ENCODE measurements at places on chromosomes 2 and 18. TPM values are rescaled to one million over a fixed set of nuclear protein-coding genes. Genes with fewer than 3 reads are reported as not detected.

LOXHD1 gene
- total RNA-seq, result 0.15 TPM

- no peak for ATAC-seq
Observed at GRCh38 chr2:240704651-240705050, 13.0 kb downstream of the AQP12A start.

DNA sequence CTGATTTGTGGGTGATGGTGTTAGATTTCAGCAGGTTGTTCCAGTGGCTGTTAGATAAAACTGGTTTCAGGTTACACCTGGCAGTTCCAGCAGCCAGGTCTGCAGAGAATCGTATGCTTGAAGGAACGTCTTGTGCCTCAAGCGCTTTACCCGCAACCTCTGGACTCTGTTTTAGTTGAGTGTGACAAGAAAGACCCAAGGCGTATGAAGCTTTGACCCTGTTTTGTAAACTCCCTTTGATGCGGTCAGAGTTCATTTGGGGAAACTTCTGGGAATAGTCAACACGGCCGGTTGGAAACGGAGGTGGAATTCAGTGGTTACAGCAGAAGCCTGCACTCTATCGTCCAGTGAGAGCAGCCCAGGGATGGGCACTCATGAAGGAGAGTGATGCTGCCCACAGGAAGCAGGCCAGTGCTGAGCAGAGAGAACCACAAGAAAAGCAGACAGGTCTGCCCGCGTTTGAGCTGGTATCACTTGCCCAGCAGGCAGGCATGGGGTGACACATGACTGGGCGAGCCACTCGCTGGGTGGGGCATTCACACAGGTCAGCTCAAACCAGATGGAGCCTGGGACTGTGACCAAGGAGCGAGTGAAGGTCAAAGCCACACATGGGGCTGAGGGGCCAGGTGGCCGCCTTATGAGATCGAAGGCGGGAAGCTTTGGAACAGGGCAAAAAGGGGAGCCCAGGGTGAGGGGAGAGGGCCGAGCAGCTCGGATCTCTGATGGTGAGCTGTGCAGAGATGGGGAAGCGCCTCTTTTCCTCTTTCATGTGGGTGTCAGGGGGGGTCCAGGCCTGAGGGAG, 99.6 kb upstream of the MBOAT2 start:
- ATAC-seq, result no peak

DNA sequence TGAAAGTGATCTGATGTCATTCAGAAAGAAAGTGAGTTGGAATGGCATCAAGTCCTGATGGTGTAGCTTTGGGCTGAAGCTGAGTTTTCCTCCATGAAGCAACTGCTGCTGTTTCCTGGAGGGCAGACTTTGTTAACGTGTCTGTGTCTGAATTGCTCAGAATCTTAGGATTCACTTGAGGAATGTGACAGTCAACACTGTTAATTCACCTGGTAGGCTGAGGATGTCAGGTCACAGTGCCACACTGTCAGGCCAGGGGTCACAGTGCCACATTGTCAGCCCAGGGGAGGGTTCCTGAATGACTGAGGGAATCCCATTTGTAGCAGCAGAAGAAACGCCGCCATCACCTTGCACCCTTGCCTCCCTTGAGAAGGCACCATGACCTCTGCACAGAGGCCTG, 39.4 kb downstream of the LYPD6B start:
- ATAC-seq, result no peak

GRCh38 chr2:191245869-191246531, 796 bp downstream of the MYO1B start:
- peak; percentile 50 for ATAC-seq

GRCh38 chr18:77008576-77009315, 123.8 kb downstream of the MBP start:
- no peak for ATAC-seq

C2orf66 gene
- total RNA-seq, result not detected

- no peak for ATAC-seq
Observed at GRCh38 chr2:132009874-132010521, 151.8 kb downstream of the ANKRD30BL start.

ABCB11 gene
- total RNA-seq, result 0.13 TPM

GRCh38 chr2:50167271-50167670, 864.7 kb downstream of the NRXN1 start:
- ATAC-seq, result no peak

- ATAC-seq, result no peak
Observed at GRCh38 chr2:241562269-241562891, 3.8 kb downstream of the BOK start.

GRCh38 chr2:229141424-229142025, 129.6 kb downstream of the PID1 start:
- no peak for ATAC-seq

DNA sequence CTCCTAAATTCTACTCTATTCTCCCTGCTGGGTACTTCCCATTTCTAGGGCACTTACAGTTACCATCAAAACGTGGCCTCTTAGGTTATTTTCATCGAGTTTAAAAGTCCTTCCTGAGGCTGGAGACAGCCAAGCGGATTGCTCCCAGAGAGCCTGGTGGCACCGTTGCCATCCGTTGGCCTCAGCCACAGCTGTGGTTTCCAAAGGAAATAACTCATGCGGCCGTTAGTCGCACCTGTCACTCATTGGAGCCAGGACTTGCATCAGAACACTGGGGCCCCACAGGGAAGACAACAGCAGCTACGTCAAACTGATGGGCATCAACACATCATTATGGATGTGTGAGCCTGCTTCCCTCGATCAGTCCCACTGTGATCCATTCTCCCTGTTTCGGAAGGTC, 453.4 kb downstream of the BCL11A start:
- no peak for ATAC-seq

GRCh38 chr2:176657393-176657792, 388.2 kb downstream of the MTX2 start:
- ATAC-seq, result no peak

GPR35 gene
- 1.9 TPM for total RNA-seq

DNA sequence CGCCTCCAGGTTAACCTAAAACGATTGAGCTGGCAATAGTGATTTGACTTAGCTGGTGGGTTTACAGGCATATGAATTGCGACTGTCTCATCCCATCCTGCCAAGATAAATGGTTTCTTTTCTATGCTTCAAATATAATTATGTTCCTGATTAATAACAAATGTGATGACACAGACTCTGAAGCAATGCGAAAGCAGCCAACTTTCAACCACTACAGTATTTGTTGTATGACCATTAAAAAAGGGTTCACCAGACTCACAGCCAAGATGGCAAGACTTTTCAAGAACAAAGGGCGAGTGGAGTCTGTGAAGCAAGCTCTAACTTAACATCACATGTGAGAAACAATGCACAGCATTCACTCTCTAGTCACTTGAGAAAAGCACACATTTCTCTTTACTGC, 186.6 kb downstream of the PID1 start:
- no peak for ATAC-seq

GRCh38 chr2:85921659-85922058, 32.9 kb upstream of the ST3GAL5 start:
- ATAC-seq, result no peak

ALK gene
- total RNA-seq, result 1.6 TPM

All from gastroesophageal sphincter (tissue), 4 donors.